ENCODE measurements at places on chromosomes 2 and 18.

DNA sequence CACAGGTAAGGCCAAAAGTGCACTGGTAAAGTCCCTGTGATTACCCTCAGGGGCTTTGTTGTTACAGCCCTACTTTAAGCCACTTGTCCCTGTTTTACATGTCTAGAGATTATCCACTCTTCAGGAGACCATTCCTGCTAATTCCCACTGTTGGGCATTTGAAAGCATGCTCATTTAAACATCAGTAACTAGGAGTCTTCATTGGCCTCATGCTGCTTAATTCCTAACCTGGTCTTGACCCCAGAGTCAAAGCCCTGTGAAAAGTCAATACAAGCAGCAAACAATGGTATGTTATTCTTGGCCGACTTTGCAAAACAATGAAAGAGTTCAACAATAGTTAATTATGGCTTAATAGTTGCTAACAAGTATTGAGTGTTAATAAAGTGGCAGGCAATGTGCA lies 23.2 kb downstream of the AFF3 start:
- DNase-seq, result no peak

- no peak for DNase-seq
These were observed 3.9 kb downstream of the NCK2 start for GRCh38 chr2:105748566-105748965.

- DNase-seq, result no peak
These were observed 91.6 kb downstream of the BIN1 start for GRCh38 chr2:127015106-127015910.

GRCh38 chr18:77061946-77062517 lies 70.6 kb downstream of the MBP start:
- DNase-seq, result no peak

GRCh38 chr18:22159014-22159413 lies 10.4 kb upstream of the GATA6 start:
- no peak for DNase-seq

GRCh38 chr2:219919506-219919905 lies 292.1 kb downstream of the SLC4A3 start:
- DNase-seq, result no peak

Data from NCI-H1417 treated with DMSO at 0.1 percent for 48 hours (cell line).